ENCODE measurements at places on chromosomes 11 and 22.

GRCh38 chr22:50084614-50085021 is 608 bp downstream of the MLC1 start:
- DNase-seq: no peak

- no peak for DNase-seq
Measured at GRCh38 chr11:116615211-116615865, 157.4 kb downstream of the BUD13 start.

DNA sequence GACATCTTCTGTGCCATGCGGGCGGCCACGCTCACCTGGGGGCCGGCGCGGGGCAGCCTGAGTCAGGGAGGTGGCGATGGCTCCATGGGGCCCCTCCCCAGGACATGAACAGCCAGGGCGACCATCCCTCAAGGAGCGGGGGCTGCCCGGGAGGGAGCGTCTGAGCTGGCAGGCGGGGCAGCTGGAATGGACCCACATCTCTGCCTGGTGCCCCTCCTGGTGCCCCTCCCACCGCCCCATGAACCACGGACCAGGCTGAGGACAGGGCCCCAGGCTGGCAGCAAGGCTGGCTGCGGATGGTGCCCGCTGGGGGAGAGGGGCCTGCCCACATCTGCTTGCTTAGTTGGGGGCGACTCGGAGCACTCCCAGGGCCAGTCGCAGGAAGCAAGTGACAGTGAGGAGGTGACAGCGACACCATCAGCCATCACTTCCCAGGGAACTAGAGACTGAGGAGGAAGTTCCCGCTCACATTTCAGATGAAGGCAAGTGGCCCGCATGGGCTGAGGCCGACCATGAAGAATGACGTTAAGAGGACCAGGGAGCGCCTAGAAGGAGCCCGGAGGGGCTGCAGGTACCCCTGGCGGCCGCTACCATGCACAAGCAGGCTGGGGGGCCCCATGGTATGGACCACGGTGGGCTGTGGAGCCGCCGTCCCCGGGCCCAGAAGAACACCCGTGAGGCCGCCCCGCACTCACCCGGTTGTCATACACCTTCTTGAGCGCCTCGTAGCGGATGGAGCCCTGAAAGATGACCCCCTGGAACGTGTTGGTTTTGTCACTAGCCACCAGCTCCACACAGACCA is 37.3 kb downstream of the KIAA0930 start:
- no peak for DNase-seq

GRCh38 chr22:27561286-27561904 is 240.2 kb downstream of the MN1 start:
- no peak for DNase-seq

DNA sequence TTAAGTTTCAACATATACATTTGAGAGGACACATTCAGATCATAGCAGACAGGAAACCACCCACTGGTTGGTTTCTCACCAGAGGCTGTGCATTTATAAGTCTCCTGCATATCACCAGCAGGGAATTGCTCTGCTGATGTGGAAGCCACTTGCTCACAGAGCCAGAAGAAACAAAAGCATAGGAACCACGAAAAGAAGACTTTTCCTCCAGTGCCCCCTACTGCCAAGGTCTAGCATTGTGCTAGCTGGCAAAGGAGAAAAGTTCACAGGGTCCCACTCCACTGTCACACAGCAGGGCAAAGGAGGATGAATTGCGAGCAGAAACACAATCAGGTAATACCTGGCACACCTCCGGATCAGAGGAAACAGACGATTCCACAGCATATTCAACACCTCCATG is 28.9 kb upstream of the ISX start:
- DNase-seq: no peak

DNA sequence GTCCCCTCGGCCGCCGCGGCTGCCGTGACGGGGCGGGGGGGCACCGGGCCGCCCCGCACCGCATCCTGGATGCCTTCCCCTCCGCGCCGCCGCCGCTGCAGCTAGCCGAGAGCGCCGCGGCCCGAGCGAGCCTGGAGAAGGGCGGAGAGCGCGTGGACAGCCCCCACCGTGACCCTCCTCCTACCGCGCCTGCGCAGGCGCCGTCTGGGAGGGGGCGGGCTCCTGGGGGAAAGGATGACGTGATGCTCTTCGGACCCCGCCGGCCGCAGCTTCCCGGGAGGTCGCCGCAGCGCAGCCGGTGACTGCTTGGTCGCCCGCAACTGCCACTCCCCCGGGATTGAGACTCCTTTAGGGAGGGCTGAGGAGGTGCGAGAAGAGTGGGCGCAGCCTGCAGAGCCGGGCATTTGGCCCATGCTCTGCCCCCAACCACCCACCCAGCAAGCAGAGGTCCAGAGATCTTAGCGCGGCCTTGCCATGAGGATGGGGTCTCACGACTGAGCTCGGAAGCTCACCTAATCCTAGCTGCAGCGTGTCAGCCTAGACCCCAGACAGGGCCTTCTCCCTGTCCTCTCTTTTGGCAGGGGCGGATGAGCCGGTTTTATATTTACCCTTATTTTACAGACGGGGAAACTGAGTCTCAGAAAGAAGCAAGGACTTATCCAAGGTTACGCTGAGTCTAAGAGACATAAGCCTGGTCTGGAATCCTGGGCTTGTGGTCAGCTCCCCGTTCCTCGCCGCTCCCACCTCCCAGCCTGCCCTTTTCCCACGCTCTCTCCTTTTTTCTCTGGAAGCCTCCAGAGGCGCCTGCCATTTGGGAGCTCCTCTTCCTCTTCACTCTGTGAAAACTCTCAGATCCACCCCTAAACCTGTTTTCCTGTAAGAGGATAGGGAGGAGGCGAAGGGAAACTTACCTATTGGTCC is at the start of gene DENND5A:
Gene DENND5A (minus strand): TSS at position 140 of the 921 bp plus-strand sequence. CDS start 281 bp downstream, outside the sequence.
- DNase-seq: no peak

- no peak for DNase-seq
Measured at GRCh38 chr22:20514658-20515406, 7.4 kb downstream of the MED15 start.

DNA sequence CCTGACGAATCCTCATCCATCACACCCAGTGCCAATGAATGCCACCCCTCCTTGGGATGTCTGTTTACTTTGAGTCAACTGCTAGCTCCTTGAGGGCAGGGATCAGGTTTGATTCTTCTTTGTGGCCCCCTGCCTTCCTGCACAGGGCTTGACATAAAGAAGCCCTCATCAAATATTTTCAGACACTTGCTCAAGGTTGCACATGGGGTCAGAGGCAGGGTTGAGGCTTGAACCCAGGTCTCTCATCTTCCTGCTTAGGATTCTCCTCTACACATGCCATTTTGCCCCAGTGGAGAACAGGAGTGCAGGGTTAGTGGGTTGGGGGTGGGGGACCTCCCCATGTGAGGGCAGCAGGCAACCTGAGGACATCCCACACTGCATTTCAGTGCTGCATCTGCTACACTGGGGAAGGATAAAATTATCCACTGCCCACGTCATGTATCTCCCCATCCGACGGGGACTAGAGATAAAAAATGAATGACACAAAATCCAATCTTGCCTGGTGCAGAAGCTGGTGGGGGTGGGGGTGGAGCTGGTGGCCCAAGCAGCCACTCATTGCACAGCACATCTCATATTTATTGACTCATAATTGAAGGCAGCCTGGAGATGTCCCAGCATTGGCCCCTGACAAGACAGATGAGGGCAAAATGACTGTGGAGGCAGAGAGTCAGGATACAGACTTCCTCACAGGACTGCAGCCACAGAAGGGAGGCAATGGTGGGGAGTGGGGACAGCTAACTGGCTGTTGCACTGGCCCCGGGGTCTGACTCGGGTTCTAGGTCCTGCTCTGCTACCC is 41.3 kb downstream of the NEU3 start:
- DNase-seq: no peak

DNA sequence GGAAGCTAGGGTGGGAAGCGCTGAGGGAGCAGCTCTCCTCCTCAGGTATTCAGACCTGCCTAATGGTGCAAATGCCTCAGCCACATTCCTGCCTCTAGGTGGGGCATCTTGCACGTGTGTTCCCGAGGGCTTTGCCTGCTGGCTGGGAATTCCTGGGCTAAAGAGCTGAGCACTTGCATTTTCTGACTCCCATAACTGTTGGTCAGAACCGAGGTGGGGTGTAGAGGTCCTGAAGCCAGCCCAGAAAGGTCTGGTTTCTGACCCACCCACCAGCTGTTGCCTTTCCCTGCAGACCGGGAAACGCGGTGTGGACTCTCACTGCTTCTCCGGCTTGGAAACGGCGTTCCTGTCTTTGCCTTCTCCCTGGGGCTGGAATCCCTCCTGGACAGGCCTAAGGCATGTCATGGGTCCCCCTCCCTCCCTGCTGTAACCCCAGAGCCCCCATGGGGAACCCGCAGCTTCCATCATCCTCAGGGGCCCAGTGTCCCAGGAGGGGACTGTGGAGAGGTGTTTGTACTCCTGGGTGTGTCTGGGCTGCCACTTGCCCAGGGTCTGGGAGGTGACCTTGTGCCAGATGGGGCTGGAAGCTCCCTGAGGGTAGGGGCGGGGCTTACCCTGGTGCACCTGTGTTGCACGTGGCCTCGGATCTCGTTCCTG is 24.0 kb upstream of the SMIM38 start:
- no peak for DNase-seq

DNA sequence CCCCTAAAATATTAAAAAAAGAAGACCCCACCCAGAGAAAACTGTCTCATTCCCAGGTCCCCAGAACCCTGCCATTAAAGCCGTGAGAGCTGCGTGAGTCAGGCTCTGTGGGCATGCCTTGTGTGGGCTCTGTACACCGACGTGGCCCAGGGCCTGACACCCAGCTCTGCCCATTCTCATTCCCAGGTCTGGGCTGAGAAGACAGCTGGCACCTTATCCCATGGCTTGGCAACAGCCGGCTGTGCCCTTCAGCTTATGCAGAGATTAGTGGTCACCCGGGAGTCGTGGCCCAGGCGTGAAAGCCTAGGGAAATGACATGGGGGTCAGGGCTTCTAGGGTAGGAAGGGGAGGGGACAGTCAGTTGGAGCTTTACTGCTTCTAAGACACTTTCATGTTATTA is 31.9 kb downstream of the OTOG start:
- no peak for DNase-seq

DNA sequence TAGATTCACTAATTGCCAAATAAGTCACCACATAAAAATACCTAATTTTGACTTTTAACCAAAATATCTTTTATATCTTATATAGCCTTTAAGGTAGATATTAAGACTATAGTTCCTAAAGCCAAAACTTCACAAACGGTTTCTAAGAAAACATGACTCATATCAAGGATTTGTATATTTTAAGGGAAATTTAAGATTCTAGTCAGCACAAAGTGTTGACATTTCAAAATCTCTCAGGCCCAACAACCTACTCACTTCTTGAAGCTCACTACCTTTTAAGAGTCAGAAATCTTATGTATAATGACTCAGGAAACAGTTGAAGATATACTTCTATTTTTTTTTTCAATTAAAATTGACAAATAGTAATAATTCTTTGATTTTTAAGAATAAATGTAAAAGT is 221.9 kb downstream of the SBF2 start:
- DNase-seq: no peak

DNA sequence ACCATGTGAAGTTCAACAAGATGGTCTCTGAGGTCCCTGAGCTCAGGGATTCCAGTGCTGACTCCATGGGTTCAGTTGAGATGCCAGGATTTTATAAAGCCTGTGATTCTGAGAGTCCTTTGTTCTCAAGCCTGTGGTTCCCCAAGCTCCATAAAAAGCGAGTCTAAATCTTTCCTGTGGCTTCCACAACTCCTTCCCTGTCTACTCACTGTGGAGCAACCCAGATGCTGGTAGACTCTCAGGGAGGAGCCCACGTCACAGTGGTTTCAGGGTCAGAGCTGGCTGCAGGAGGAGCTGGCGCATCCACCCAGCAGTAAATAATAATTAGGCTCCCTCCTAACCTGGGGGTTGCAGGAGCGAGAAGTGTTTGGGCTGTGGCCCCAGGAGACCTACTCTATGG is 2.0 kb upstream of the RELT start:
- DNase-seq: no peak

DNA sequence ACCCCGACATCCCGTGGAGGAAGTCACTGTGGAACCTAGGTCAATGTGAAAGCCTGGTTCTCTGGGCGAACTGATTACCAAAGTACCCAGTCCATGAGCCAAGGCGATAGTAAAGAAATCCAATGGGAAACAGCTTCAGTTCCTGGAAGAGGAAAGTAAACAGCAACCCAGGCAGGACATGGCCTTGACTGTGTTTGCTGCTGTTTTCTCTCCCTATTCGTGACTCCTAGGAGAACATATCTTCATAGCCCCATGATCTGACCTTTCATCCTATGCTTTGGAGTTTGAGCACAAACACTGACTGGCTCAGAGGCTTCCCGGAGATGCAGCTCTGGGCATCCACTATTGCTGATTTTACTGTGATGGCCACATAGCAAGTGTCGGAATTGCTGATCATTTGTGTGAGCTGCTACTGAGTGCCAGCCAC is 45.1 kb downstream of the LRFN4 start:
- no peak for DNase-seq

DNA sequence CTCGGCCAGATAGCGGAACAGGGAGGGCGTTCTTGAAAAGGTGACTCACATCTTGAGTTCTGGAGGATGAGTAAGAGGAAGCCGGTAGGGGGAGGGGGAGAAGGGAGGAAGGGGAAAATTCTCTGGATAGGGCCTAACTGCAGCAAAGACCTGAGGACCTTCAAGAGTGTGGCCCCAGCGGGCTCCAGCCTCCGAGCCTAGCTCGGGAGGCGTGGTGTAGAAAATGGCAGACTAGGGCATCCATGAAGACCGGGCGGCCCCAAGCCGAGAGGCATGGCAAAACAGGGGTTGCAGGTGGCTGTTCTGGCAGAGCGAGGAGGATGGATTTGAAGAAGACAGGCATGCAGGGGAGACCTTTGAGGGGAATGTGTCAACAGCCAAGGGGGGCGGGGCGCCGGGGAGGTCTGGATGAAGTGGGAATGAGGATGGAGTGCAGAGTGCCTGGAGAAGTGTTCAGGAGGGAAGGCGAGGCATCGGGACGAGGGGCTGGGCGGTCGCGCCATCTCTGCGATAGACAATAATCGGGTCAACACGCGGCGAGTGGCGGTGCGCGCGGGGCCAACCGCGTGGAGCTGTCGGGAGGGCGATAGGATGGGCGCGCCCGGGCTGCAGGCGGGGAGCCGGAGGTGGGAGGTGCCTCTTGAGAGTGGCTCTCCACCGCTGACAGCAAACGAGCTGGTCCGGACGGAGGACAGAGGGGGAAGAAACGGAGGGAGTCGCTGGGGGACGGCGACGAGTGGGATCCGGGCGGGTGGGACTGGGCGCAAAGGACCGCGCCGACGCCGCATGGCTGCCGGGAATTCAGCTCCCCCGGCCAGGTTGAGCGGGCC is 40.0 kb upstream of the CREB3L1 start:
- DNase-seq: no peak

GRCh38 chr22:35917651-35918050 is 111.0 kb downstream of the RBFOX2 start:
- DNase-seq: no peak

Measured in stimulated activated CD8-positive, alpha-beta memory T cell treated with anti-CD3 and anti-CD28 coated beads, Interleukin-15, amount 100 ng/mL, for 1 hour (primary cell).